ENCODE measurements at places on chromosomes 2 and 18.

DNA sequence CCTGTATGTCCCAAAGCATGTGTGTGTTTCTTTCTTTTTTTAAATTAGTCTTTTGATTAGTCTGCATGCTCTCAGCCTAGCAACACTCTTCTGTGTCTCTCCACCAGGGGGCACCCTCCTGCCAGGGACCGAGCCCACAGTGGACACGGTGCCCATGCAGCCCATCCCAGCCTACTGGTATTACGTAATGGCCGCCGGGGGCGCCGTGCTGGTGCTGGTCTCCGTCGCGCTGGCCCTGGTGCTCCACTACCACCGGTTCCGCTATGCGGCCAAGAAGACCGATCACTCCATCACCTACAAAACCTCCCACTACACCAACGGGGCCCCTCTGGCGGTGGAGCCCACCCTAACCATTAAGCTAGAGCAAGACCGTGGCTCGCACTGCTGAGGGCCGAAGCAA, 93.8 kb downstream of the NRP2 start:
- no peak for DNase-seq

DNA sequence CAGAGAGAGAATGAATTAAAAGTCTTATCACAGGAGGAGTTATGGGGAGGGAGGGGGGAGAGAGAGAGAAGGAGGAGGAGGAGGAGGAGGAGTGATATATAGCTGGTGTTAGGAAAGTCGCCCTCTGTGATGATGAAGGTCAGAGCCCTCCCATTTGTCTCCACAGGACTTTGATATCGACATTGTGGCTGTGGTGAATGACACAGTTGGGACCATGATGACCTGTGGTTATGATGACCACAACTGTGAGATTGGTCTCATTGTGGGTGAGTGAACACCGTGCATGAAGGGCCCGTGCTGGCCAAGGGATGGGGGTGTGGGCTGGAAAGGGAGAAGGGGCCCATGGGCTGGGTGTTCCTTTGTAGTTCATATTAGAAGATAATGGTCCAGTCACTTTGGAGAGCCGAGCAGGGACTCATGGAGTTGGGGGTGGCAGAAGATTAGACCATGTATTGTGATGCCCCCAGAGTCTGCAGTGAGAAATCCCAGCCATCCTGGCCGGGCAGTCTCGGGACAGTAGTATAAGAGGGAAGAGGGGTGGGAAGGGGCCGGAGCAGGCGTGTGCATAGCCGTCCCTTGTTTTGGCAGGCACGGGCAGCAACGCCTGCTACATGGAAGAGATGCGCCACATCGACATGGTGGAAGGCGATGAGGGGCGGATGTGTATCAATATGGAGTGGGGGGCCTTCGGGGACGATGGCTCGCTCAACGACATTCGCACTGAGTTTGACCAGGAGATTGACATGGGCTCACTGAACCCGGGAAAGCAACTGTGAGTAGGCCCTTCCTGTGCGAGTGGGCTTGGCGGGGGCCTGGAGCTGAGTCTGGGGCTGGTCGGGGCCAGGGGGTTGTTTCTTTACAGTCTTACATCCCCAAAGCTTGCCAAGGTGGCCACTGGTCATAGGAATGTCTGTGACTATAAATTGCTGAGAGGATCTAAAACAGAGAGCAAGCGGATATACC, 40.0 kb downstream of the HK2 start:
- DNase-seq, result no peak

DNA sequence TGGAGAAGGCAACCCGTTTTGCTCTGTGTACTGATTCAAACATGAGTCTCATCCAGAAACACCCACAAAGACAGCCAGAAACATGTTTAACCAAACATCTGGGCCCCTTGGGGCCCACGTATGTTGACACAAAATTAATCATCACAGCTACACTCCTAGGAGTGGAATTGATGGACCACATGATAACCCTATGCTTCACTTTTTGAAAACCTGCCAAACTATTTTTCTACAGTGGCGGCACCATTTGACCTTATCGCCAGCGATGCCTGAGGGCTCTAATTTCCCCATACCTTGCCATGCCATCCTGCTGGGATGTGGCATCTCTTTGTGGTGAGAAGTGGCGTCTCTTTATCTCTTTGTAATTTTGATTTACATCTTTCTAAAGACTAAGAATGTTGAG, 38.5 kb downstream of the PSMG2 start:
- no peak for DNase-seq

GRCh38 chr2:190451561-190452176, 43.5 kb downstream of the MFSD6 start:
- no peak for DNase-seq

- no peak for DNase-seq
These were observed 136.2 kb downstream of the MTX2 start for GRCh38 chr2:176405477-176405876.

GRCh38 chr2:181790716-181791649, 100.5 kb upstream of the ITPRID2 start:
- DNase-seq, result no peak

- no peak for DNase-seq
These were observed 12.5 kb upstream of the GPR39 start for GRCh38 chr2:132404056-132404455.

DNA sequence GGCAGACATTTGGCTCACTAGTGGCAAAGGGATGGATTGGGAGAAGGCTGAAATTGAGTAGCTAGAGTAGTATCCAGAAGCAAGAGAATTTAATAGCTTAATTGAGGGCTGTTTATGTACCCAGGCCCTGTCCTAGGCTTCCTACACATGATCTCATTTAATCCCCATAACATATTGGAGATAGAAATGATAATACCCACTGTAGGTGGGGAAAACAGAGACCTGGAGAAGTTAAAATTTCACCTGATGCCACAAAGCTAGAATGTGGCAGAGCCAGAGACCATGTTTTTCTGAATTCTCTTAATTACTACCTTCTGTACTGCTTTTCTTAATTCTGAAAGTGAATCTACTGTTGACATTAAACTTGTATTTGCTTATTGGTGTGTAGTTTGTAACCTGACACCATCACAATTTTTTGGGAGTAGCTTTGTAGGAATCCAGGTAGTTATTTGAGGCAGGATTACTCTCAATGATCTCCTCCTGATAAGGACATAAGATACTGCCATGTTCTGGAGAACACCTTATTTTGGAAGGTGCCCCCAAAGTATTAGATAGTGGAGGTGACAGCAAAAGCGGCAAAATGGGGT, 42.2 kb downstream of the RAB10 start:
- DNase-seq, result no peak

DNA sequence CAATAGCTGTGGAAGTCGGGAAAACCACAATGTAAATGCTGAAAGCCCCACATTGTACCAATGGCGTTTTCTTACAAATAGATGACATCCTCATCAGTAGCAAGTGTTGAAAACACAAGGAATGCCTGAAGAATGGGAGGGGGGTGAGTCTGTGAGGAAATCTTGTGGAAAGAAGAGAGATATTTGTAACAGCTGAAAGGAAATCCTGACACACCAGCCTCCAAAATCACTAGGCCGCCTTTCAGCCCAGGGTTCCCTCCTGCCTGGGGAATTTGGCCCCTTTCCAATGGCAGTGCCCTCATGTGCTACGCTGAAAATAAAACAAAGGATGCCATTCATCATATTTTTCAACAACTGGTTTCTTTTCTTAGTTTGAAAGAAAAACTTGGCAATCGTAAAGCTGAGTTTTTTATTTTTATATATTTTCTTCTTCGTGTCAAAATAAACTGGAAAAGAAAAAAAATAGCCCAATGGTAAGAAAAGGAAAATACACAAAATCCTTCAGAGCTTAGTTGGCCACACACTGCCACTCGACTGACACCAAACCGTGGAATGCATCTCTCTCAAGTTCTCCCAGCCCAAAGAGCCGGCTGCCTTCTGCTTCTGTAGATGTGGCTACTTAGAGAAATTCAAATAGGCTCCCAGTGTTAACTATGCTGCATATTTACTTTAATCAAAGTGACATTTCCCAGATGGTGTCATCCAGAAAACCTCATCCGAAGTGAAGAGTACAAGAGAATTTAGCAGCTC, 52.0 kb downstream of the FTCDNL1 start:
- DNase-seq, result no peak

DNA sequence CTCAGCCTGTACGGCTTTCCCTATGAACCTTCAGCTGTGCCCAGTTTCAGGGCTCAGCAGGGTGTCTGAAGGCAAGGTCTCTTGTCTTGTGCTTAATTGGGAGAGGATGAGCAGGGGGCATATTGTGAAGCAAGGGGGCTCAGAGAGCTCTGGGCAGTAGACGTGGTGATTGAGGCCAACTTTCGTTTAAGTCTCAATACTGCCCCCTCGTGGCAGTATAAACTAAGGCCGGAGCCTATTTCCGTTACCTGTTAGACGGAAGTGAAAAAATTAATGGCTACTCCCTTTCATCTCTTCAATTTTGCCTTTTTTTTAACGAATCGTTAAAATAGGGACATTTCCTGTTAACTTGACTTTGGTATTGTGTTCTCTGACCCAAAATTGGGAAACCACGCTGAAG, 193.4 kb downstream of the TDRD15 start:
- DNase-seq, result no peak

DNA sequence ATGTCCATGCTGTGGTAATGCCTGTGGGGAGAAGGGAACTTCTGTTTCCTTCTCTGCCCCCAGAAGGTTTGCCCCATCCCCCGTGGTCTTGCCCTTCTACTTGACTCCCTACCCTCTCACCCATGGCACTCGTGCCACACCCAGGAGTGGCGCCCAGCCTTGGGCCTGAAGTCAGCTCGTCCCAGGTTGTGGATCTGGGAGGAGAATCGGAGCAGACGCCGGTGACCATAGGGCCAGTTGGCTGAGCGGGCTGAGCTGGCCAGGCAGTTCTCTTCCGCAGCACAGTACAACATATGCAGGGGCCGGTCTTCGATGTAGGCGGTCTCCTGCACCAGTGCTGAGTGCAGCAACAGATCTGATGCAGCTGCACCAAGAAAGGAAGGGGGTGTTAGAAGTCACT, 4.7 kb downstream of the HTRA2 start:
- DNase-seq, result no peak

- no peak for DNase-seq
These were observed 25.1 kb downstream of the MEIS1 start for GRCh38 chr2:66460031-66460430.

- DNase-seq, result no peak
These were observed 84.2 kb upstream of the FAM136A start for GRCh38 chr2:70385966-70386595.

- DNase-seq, result peak; percentile 44
These were observed 92.5 kb downstream of the ZFP36L2 start for GRCh38 chr2:43133708-43134570.

- no peak for DNase-seq
These were observed 90.6 kb upstream of the MBOAT2 start for GRCh38 chr2:9094117-9094516.

DNA sequence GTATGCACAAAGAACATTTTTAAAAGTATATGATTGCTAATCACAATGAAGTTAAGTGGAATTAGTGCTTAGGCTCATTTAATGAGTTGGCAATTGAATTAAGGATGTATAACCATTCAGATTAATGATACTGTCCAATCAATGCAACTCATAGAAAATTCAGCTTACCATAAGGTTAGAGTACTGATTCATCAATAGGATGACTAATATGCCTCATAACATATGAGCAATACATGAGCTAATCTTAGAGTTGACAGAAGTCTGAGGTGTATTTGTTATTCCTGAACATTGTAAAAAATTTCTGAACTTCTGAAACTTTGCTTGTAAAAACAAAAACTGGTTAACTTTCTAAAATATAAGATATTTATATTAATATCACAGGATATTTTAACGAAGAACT, 118.3 kb upstream of the NETO1 start:
- DNase-seq, result no peak

DNA sequence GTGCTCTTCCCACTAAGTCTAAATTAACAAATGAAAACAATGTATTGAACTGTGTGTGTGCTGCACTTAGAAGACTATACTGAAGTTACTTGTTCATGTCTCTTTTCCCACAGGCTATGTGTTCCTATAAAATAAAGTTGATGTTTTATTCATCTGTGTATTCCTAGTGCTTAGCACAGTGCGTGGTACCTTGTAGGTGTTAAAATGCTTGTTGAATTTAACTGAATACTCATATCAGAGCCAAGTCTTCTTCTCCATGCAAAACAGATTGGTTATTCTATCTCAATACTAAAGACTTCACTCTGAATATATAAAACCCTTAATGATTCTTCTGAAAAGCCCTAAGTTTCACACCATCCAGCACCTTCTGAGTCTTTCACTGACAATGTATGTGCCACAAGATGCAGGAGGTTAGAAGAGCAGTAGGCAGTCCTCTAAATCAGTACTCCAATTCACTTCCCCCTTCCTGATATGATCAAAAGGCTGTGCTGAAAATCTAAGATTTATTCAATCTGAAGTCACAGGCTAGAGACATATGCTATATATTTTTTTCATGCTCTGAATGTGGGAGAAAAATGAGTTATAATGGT, 231.7 kb upstream of the CCDC150 start:
- no peak for DNase-seq

DNA sequence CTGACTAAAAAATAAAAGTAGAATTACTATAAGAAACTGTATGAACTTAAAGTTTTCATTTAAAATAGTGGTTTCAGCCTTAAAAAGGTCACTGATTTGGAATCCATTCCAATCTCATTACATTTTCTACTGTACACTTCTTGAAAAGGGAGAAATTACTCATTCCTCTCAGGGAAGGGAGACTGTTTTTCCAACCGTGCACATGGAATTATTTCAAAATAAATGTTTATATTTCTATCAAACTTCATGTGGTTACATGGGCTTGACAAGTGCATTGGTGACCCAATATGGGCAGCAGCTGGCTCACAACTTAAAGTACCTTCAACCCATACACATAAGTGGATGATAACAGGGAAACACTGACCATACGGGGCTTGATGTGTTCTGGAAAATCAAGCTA, 324.5 kb upstream of the THUMPD2 start:
- DNase-seq, result no peak

- no peak for DNase-seq
These were observed 9.9 kb downstream of the ACVR1 start for GRCh38 chr2:157866202-157866601.

GRCh38 chr2:177673602-177674595, 281.3 kb downstream of the AGPS start:
- DNase-seq, result no peak

DNA sequence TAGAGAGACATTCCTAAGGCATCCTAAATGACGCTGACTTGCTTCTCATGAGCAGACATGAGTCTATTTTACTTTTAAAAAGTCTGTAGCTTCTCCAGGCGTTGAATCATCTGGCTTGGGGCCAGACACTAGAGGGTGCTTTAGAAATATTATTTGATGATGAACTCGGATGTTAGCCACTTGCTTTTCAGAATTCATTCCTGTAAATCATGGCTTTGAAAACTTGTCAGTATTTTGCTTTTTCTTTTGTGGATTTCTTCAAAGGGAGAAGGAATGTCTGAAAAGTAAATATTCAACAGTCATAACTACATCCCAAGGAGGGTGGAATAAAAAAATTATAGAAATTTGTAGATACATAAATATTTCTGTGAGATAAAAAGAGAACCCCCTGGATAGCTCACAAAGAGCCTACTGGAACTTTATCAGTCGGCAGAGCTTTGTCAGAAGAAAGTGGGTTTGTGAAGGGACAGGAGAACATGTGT, 370.8 kb downstream of the OSR1 start:
- no peak for DNase-seq

- no peak for DNase-seq
These were observed 646.1 kb upstream of the ACVR2A start for GRCh38 chr2:147198651-147199171.

GRCh38 chr2:145095641-145096435, 575.9 kb upstream of the ZEB2 start:
- DNase-seq, result no peak

- DNase-seq, result no peak
These were observed 50.1 kb downstream of the CIB4 start for GRCh38 chr2:26590980-26591618.

GRCh38 chr2:27205206-27205605, 6.6 kb upstream of the ATRAID start:
- no peak for DNase-seq

Measured in activated CD4-positive, CD25-positive, alpha-beta regulatory T cell (primary cell).